ENCODE measurements at places on chromosomes 5 and 9.

GRCh38 chr5:119168401-119168800, 97.5 kb downstream of the DMXL1 start:
- DNase-seq: no peak

GRCh38 chr9:121860744-121861143, 209.3 kb downstream of the DAB2IP start:
- DNase-seq: no peak

DNA sequence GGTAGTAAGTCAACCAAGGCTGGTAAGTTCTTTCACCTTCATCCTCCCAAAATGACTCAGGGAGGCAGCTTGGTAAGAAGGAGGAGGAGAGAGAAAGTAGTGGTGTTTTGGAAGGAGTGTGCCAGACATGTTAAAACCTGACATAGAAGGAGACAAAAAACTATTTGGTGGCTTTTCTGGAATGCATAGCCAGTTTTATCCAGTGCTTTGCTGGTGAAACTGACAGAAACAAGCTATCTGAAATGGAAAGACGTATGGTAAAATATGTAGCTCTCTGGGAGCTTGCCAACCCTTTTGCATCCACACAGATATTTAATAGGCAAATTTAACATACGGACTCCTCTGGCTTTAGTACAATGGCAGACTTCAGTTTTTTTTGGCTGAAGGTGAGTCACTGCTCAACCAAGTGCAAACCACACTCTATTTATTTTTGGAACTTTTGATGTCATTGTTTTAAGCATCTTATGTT, 45.4 kb downstream of the RAB14 start:
- peak; percentile 30 for DNase-seq

- DNase-seq: no peak
Observed at GRCh38 chr5:133665571-133665970, 53.2 kb upstream of the FSTL4 start.

DNA sequence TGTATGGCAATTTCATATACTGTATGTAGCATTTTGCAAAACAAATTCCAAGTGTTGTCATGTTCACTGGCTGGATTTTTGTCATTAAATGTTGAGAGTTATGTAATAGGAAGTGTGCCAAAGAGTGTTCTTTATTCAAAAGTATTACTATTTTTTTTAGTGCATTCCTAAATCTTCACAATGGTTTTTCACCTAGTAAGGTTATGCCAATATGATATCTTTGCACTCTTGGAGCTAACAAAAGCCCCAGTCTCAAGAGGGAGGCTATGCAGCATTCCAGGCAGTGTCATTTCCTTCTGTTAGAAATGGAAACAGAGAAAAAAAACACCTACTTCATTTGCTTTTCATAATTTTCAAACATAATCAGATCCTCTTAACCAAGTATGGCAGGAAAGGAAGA, 5.1 kb upstream of the SSBP2 start:
- DNase-seq: no peak

DNA sequence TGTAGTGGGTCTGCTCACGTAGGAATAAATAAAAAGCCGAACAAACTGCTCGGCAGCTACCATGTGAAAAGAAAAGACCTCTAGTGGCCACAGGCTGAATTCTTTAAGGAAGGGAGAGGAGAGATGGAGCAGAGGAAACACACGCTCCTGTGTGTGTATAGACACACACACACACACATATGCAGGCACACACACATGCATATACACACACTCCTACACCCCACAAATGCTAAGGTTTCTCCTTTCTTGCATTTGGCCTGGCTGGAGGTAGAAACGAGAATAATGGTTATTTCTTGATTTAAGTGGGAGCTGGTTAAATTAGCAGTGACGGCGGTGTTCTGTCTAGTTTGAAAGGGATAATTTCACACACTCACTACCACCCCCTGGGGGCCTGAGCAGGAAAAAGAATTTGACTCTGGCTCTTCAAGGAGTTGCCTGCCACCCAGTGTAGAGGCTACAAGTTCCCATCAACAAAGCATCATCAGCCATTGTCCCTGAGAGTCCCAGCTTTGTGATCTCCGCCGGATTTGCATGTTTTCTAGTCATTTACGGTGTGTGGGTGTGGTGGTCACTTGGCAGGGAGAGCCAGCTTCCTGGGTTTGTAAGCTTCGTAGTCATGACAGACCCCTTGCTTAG, at the start of gene INSYN2B:
TSS of gene INSYN2B (minus strand) at position 78 of the 636 bp plus-strand sequence. CDS start 96,597 bp downstream, outside the sequence.
- DNase-seq: peak; percentile 16

- DNase-seq: no peak
Observed at GRCh38 chr5:151454166-151454565, 6.8 kb downstream of the SLC36A1 start.

GRCh38 chr9:117597977-117598376, 106.2 kb upstream of the TLR4 start:
- DNase-seq: no peak

GRCh38 chr5:105168806-105169205, 1606.2 kb upstream of the NUDT12 start:
- no peak for DNase-seq

- DNase-seq: no peak
Observed at GRCh38 chr5:151631941-151632340, 40.8 kb upstream of the FAT2 start.

DNA sequence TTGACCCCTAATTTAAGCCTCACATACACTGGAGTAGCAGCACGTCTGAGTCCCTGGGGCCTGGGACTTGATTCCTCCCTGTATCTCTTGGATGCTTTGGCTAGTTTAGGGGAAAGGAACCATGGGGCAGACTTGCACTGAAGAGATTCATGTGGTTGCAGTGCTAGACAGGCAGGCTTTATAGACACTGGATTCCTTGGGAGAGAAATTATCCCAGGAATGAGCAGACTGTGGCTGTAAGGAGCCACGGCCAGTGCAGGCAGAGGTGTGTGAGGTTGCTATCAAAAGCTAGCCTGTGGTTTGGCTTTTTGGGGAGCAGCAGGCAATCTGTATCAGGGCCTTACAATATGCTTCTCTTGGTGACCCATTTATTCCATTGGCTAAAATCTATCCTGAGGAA, 20.5 kb upstream of the PITX1 start:
- no peak for DNase-seq

DNA sequence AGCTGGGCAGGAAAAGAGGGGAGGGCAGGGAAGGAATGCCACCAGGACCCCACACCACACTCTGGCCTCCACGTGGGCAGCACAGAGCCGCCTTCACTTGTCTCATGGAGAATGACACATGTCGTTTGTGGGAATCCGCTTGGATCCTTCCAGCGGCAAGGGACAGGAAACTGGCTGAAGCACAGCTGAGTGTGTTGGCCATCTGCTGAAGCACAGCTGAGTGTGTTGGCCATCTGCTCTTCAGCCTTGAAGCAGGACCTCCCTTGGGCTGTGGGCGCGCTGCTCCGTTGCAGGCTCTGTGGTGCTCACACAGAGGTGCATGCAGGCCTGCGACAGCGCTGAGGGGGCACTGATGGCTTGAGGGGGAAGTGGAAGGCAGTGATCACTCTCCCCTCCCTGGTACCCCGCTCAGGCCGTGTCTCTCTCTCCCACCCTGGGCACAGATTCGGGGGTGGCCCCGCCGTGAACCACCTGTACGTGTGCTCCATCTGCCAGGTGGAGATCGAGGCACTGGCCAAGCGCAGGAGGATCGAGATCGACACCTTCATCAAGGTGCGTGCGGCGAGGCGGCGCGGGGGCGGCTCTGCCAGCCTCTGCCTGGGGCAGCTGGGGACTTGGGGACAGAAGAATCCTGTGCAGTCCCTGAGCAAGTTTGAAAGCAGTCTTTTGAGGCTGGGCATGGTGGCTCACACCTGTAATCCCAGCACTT, 40.6 kb downstream of the USP20 start:
- DNase-seq: no peak

- DNase-seq: peak; percentile 99
Observed at GRCh38 chr9:136807281-136808074, at the start of gene RABL6. RABL6 (plus strand) TSS chr9:136807948; CDS start chr9:136808197, 249 bp downstream.

DNA sequence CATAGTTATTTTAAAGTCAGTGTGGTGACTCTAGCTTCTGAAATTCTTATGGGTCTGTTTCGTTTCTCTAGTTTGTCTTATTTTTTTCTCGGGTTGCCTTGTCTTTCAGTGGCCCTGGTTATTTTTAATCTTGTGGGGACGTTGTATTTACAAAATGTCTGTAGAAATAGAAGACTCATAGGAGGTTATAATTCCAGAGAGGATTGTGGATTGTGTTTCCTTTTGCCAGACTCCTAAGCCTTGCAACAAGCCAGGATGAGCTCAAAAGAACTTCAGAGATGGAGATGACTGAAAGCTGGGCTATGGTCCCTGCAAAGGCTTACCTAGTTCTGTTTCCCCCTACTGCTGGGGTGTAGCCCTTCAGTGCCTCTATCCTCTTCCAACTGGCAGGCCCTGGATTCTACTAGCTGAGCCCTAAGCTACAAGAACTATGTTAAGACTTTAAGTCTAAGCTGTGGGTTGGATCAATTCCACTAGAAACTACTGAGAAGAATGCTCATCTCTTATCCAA, 32.2 kb upstream of the LECT2 start:
- no peak for DNase-seq

GRCh38 chr9:3956081-3956671, 343.7 kb downstream of the GLIS3 start:
- no peak for DNase-seq

- DNase-seq: no peak
Observed at GRCh38 chr5:102537011-102537410, 38.2 kb upstream of the SLCO6A1 start.

GRCh38 chr5:73447530-73448462, 781 bp downstream of the FOXD1 start:
- DNase-seq: no peak

GRCh38 chr9:7146582-7146981, 388.8 kb downstream of the KDM4C start:
- DNase-seq: no peak

DNA sequence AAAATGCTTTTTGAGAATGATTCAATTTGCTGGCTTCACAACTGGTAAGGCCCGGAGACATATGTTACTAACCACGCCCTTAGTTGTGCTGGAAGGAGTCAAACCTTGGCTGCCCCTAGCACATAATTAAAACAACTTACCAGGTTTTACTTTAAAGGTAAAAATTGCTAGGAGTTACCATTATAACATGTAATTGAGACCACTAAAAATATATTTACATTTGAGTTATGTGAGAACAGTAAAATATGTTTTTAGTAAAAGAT, 435.6 kb upstream of the CDH9 start:
- no peak for DNase-seq

DNA sequence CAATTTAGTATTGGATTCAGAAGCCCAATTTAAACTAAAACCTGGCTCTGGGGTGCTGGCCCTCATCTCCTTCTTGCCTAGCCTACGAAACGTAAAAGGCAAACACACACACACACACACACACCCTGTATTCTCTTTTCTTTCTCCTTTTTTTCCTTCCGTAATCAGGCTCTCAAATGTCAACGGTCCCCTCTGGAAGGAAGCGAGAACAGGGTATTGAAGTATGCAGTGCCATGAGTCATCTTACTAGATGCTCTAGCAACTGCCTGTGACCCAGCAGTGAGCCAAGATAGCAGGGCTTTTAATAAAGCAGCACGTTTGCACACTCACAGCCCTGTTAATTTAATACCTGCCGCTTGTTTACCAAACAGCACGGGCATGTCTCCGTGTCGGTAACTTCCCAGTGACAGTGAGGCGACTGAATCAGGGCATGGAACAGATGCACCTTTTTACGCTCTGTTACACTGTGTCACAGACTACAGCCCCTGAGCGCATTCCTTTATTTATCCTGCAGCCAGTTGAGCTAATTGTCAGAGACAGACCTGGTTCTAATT, 243.8 kb downstream of the BNC2 start:
- no peak for DNase-seq

GRCh38 chr5:149714877-149715502, 15.1 kb upstream of the PPARGC1B start:
- DNase-seq: no peak

DNA sequence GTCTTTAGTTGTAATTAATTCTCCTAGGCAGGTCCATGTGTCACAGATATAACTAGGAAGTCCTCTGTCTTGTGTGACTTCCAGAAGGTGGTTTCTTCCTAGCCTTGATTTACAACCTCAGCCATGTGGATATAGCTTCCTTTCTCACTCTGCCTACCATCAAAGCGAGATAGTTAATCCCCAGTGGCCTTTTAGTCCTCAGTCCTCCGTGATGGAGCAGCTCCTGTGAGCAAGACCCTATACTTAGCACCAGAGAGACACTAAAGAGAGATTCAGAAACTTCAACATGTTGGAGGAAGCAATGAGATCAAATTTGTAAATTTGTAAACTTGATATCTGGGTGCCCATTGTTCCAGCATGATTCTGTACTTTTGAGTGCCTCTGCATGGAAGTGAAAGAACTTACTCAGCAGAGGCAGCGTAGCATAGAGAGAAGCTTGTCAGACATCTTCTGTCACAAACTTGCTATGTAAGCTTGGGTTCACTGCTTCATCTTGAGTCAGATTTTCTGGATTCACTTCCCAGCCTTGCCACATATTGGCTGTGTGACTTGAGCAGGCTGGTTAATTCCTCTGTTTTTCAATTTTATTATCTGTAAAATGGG, 170.2 kb upstream of the NR3C1 start:
- no peak for DNase-seq

DNA sequence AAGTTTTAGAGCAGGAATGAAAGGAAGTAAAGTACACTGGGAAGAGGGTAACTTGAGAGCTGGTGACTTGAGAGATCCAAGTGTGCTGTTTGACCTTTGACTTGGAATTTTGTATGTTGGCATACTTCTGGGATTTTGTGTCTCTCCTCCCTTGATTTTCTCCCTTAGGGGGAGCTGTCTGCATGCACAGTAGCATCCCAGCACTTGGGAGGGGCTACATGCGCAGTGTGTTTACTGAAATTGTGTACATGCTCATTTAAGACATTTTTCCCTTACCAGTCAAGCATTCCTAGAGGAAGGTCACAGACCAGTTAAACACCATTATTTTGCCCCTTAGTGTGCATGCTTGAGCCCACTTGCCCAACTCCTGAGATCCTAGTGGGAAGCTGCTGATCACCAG, 120.1 kb downstream of the ZNF622 start:
- DNase-seq: no peak

GRCh38 chr5:33938507-33938796, 2.3 kb downstream of the RXFP3 start:
- DNase-seq: no peak

DNA sequence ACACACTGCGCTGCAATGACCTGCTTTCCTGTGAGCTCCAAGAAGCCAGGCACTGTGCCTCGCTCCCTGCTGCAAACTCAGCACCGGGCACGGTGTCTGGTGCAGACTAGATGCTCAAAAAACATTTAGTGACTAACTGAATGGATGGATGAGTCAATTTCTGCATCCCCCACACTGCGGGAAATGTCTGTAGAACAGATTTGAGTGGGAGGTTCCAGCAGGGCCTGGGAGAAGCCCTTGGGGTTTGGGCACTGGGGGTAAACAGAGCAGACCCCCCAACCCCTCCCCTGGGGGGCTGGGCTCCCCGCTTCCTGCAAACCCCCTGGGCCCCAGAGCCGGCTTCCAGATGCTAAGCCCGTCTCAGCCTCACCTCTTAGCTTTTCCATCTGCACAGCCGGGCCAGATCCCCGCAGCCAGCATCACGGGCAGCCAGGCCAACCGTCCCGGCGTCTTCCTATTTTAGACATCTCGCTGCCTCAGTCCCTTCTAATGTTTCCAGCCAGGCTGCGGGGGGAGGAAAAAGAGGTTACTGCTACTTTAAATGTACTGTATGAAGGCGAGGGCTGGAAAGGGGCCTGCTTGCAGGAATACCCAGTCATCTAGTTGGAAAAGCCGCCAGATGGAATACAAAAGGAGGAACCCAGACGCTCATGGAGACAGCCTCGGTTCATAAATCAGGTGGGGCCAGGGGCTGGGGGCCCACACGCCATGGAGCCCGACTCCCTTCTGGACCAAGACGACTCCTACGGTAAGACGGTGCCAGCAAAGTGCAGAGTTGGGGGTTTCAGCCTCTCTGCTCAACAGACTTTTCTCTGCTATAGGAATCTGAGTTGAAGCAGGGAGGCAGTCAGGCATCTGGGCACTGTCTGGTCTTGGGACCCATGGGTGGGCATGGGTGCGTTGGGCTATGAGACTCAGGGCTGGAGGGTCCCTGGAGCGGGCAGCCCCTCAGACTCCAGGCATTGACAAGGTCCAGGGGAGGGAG, 67.1 kb upstream of the GGTA1 start:
- no peak for DNase-seq

Measured in GM19239 (cell line).